Activated CD4-positive, alpha-beta memory T cell treated with anti-CD3 and anti-CD28 coated beads for 36 hours (primary cell): ENCODE measurements at places on chromosomes 7 and 10. TPM values are rescaled to one million over a fixed set of nuclear protein-coding genes. Genes with fewer than 3 reads are reported as not detected.

DNA sequence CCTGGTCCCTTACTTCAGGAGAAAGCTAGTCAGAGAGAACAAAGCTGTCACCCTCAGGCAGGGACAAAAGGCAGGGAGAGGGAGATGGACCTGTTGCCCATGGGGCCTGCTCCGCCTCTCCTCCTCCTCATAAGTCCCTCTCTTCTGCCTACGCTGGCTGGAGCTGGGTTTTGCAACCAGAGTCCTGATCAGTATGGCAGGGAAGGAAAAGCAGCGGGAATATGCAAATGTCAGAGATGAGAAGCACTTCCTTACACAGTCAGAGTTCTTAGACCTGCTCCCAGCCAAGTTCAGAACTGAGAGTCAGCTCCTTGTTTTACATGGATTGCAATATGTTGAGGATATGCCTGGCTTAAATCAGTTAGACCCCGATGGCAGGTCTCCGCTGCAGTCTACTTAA lies 231.1 kb downstream of the ADAM12 start:
- no peaks in the 10 kb centered on the region for H3K27me3 ChIP-seq
- no peak overlapping the region for H3K4me3 ChIP-seq
- H3K27ac ChIP-seq = no peak overlapping the region
- no peaks in the 10 kb centered on the region for H3K36me3 ChIP-seq

DNA sequence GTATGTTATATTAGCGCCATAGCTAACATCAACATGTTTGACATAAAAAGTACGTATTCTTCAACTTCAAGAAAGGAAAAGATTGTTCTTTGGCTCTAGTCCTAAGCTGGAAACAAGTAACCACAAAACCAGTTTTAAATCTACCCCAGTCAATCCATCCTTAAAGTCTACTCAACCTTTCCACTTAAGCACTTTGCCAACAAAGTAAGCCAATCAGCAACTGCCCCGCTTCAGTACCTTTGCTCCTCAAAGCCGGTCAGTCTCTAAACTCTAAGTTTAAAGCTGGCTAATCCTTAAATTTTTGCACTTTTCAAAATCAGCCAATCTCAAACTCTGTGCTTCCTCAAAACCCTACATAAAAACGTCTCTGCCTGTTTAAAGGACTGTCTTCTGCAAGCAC lies 8.1 kb downstream of the ZNF438 start:
- no peak overlapping the region for H3K4me3 ChIP-seq
- H3K27me3 ChIP-seq = no peaks in the 10 kb centered on the region
- DNase-seq = no peak
- no peak overlapping the region for H3K27ac ChIP-seq
- peaks cover 4% of the 10 kb centered on the region for H3K4me1 ChIP-seq

DNA sequence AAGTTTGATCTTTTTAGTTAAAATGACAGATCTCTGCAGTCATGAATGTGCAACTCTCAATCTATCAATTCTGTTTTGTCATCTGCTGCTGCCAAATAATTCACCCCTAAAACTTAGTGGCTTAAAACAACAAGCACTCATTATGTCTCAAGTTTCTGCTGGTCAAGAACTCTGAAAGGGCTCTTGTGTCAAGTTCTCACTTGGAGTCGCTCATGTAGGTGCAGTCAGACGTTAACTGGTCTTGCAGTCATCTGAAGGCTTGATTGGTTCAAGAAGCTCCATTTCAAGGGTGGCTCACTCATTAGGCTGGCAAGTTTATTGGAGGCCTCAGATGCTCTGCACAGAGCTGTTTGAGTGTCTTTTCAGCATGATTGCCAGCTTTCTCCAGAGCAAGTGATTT lies 28.5 kb upstream of the LRRC72 start:
- no peak overlapping the region for H3K27ac ChIP-seq
- H3K4me3 ChIP-seq = no peak overlapping the region
- no peak for DNase-seq

DNA sequence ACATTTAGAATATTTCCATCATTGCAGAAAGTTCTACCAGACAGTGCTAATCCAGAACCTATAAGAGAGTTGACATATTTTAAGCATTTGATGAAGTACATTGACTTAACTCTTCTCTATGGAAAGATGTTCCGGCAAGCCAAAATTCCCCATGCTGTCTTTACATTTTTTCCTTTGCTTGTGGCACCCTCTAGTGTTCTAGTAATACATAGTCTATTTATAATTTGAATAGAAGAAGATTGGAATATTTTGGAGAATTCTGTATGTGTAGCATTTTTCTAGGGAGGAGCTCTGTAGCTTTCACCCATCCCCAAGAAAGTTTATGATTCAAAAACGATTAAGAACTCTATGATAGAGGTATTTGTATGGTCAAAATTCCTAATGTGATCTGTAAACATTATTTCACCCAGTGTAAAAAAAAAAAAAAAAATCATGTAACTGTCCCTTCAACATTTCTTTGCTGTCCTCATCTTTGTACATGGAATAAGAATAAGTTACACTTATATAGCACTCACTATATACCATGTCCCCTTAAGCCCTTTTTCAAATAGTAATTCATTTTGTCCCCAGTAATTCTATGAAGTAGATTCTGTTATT lies 33.2 kb downstream of the NRF1 start:
- H3K4me1 ChIP-seq = peaks cover 17% of the 10 kb centered on the region
- DNase-seq = no peak
- H3K4me3 ChIP-seq = no peak overlapping the region
- no peak overlapping the region for H3K27ac ChIP-seq

DNA sequence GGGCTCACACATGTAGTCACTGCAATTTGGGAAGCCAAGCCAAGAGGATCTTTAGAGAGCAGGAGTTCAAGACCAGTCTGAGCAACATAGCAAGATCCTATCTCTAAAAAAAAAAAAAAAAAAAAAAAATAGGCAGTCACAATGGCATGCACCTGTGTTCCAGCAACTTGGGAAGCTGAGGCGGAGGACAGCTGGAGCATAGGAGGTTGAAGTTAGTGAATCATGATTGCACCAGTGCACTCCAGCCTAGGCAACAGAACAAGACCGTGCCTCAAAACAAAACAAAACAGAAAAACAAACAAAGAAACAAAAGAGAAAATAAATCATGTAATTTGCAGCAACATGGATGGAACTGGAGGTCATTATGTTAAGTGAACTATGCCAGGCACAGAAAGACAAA lies 33.6 kb upstream of the BICC1 start:
- no peaks in the 10 kb centered on the region for H3K4me1 ChIP-seq
- no peak overlapping the region for H3K27ac ChIP-seq
- H3K4me3 ChIP-seq = no peak overlapping the region
- no peaks in the 10 kb centered on the region for H3K36me3 ChIP-seq
- DNase-seq = no peak

DNA sequence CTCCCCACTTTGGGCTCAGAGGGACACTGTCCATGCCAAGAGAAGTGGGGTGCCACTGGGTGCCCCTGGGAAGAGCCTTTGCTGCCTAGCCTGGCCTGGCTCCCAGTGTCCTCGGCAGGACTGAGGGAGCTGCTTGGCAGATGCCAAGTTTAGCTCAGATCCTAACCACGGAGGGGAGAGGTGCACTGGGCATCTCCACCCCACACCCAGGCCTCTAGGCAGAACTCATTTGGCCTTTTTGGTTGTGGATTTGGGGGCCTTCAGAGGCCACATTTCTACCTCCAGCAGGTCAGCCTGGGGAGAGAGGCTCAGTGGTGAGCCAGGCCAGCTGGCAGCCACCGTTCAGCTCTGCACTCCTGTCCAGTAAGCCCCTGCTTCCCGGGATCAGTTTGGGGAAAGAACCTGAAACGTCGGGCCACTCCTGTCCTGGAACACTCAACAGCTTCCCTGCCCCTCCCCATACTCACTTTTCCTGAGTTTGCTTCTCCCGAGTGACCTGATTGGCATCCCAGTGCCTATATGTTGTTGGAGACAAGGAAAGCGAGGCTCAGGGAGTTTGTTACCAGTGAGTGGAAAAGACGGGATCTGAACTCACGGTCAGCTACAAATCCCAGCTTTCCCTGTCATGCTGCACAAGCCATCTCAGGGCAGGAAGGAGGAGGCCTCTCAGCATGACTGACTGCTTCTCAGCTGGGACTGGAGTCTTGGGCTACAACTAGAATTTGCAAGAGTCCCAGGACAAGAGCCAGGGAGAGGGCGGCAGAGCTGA lies 11.2 kb upstream of the CXCL12 start:
- H3K27ac ChIP-seq = no peak overlapping the region
- H3K4me3 ChIP-seq = no peak overlapping the region
- no peak for DNase-seq
- no peaks in the 10 kb centered on the region for H3K4me1 ChIP-seq

DNA sequence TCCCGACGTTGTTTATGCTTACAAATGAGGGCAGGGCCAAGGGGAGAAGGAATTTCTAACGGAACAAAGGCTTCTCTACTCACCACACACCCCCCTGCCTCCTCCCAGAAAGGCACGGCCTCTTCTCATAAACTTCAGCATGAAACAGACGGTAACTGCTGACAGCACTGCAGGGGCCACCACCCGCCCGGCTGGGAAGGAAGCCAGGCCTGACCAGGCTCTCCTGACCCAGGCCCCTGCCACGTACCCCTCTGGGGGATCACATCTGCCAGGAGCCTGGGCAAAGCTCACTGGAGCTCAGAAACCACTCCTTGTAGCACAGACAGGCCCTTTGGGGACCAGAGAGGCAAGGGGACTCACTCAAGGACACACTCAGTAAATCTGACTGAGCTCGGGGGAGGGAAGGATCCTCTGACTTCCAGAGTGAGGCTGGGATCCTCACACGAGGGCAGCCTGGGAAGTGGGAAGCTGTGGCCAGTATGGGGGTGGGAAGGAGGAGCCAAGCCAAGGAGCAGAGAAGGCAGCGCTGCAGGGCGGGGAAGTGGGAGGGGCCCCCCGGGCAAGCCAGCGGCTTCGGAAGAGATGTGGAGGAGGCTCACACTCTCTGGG lies 46.1 kb downstream of the ZCCHC24 start:
- H3K4me1 ChIP-seq = no peaks in the 10 kb centered on the region
- H3K27me3 ChIP-seq = peaks cover 1% of the 10 kb centered on the region
- no peak overlapping the region for H3K4me3 ChIP-seq
- H3K36me3 ChIP-seq = no peaks in the 10 kb centered on the region
- H3K27ac ChIP-seq = no peak overlapping the region
- DNase-seq = no peak

GRCh38 chr10:15223174-15223573 lies 54.7 kb upstream of the NMT2 start:
- H3K27ac ChIP-seq = no peak overlapping the region
- no peaks in the 10 kb centered on the region for H3K4me1 ChIP-seq
- no peaks in the 10 kb centered on the region for H3K27me3 ChIP-seq
- H3K36me3 ChIP-seq = peaks cover 14% of the 10 kb centered on the region
- no peak overlapping the region for H3K4me3 ChIP-seq
- DNase-seq = no peak

DNA sequence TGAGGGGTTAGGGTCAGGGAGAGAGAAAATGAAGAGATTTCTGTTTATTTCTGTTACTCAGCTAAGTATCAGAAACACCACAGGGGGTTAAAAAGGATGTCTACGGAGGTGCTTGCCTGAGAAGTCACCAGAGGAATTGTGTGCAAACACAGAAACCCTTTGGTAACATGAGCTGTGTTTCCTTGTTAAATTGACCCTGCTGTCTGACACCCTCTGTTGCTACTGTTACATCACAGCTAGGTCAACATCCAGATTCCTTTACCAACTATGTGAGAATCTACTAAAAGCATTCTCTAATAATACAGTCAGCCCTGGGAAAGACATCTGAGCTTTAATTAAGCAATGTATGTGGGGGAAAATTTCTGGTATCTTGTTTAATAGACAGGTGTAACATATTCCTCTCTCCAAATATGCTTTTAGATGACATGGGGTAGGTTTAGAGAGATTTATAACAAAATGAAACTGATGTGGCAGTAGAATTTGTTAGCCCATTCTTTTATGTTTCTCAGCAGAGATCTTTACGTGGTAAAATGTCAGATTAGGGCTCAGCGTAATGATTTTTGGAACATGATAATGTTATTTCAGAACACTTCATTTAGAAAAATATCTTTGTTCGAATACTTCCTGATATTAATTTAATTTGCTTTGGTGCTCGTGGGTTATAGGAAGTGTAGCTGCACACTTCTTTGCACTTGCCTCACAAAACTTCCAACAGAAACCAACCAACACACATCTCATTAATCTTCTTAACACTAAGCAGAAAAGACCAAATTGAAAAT lies 168.0 kb upstream of the AHR start:
- H3K27me3 ChIP-seq = peaks cover 2% of the 10 kb centered on the region
- no peak overlapping the region for H3K27ac ChIP-seq
- no peak overlapping the region for H3K4me3 ChIP-seq
- peaks cover 38% of the 10 kb centered on the region for H3K4me1 ChIP-seq
- DNase-seq = no peak

Gene IDE
- total RNA-seq = 40.1 TPM
